ENCODE measurements at places on chromosomes 1 and 21.

DNA sequence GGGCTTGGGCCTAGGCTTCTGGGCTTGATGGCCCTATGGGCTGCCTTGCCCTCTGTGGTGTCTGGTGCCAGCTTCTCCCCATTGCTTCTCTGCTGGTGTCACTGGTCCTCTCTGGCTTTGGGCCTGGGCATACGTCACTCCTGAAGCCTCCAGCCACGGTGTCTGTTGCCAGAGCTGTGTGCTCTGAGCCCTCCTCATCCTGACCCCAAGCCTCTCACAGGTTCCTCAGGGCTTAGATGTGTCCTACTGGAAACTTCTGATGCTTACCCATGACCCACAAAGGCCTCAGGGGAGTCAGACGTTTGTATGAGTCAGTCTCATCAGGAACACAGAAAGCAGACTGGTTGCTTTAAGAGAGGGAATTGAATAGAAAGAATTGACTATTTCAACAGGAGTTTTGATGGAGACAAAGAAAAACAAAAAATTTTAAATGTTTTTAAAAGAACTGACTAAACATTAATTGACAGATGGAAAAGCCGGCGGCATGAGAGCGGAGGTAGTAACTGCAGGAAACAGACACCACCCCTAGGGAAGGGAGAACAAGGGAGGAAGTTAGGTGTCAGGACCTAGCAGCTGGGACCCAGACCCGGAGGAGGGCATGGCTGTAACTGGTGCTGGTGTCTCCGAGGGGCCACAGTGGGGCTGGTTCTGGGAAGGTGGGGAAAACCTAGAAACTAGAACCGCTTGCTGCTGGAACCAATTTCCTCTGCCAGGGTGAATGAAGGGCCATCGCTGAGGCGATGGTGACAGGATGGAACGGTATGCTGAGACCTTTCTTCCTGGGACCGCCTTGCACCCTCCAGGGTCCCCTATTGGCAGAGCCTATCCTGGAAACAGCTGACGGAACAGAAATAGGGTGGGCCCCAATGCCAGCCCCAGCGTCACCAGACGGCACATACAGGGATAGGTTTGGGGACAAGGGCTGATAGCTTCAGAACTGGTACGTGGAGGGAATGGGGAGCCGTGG, 40.0 kb upstream of the CITED4 start:
- DNase-seq, result no peak

DNA sequence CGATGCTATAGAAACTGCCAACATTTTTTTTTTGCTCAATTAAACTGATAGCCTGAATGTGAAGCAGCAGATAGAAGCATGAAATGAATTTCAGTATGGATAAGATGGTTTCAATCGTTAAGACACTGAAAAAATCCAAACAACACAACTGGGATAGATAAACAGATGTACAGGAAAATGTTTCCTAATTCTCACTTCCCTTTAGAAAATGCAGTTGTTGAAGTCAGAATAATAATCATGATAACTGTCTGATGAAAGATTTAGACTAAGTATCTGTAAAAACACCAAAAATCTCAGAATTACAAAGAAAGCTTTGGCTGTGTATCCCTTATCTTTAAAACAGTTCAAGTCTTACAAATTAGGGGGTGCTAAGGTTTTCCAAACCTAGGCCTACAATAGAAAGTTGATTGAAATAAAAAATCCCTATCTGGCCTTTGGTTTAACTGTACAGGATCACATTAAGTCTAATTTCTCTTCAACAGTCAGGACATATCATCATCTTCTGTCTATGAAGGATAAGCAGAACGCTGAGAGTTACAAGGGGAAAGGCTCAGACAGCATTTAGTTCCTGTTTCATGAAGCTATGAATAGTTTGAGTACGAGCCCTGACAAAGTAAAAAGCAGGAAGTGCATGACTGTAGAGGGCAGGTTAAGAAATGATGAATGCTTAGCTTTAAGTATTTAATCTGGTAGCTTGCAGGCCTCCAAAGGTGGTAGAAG, 203.2 kb downstream of the APP start:
- DNase-seq, result no peak

DNA sequence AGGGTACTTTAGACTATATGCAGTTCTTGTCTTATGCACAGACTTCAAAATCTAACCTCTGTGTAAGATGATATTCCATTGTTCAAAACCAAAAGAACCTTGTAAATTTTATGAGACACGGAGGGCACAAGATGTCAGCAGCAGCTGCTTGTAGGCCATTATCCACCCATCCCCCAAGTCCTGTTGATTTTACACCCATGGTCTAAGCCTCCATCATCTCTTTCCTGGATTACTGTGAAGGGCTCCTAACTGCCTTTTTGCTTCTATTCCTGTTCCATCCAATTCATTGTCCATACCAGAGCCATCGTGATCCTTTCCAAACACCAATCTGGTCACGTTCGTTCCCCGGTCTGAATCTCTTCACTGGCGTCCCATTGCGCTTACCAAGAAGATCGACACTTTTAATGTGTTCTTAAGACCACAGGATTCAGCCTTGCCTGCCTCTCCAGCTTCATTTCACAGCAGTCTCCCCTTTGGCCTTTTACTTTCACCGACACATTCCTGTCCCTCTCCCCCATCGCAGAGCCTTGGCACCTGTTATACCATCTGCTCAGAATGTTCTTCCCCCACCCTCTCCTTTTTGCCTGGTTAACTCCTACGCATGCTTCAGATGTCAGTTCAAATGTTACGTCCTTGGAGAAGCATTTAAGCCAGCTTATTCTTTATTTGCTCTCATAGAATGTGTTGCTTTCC, 107.3 kb upstream of the POU3F1 start:
- no peak for DNase-seq

GRCh38 chr1:196464480-196464941, 143.7 kb downstream of the KCNT2 start:
- no peak for DNase-seq

Measured in SHP77 treated with DMSO at 0.1 percent for 48 hours (cell line).